ENCODE measurements at places on chromosomes 7 and 10. TPM values are rescaled to one million over a fixed set of nuclear protein-coding genes. Genes with fewer than 3 reads are reported as not detected.

Gene FAM180A
- total RNA-seq, result 78.5 TPM

Gene RPEL1
- not detected for total RNA-seq

Gene SUN1
- 204 TPM for total RNA-seq

Gene FEZF1
- not detected for total RNA-seq

Gene SPDYE11
- not detected for total RNA-seq

Gene WASL
- total RNA-seq, result 9.5 TPM

Gene FAM170B
- total RNA-seq, result not detected

Gene ECD
- 20.7 TPM for total RNA-seq

Gene SIRT1
- 12.3 TPM for total RNA-seq

Gene GFRA1
- 0.12 TPM for total RNA-seq

Gene FAM241B
- total RNA-seq, result 0.19 TPM

Gene HSPA14
- total RNA-seq, result 14.1 TPM

Gene LIPK
- total RNA-seq, result not detected

Gene GSTO2
- total RNA-seq, result 3.4 TPM

Gene CABCOCO1
- 8.5 TPM for total RNA-seq

Gene CCZ1
- 39.2 TPM for total RNA-seq

Gene GRB10
- total RNA-seq, result 39.1 TPM

Gene SPDYE16
- total RNA-seq, result 0.06 TPM

Gene TOMM7
- total RNA-seq, result 217 TPM

Gene ANXA8
- not detected for total RNA-seq

Gene BTBD16
- total RNA-seq, result 0.40 TPM

Gene DNAH11
- 0.40 TPM for total RNA-seq

Gene SEMA4G
- 0.13 TPM for total RNA-seq

Gene RET
- total RNA-seq, result not detected

Gene AQP1
- total RNA-seq, result 127 TPM

Measured in aortic smooth muscle cell (primary cell).